Activated T-cell treated with anti-CD3 and anti-CD28 coated beads, Interleukin-2, amount 50 U/mL, for 4 hours (primary cell): ENCODE measurements at places on chromosomes 2 and 18. TPM values are rescaled to one million over a fixed set of nuclear protein-coding genes. Genes with fewer than 3 reads are reported as not detected.

Gene EMX1
- total RNA-seq: 0.08 TPM

Gene CD226
- total RNA-seq: 129 TPM

Gene TACR1
- total RNA-seq: not detected

- DNase-seq: no peak
Measured at GRCh38 chr2:68391099-68391498, 26.0 kb downstream of the PLEK start.
